SK-MEL-5 (cell line): ENCODE measurements at places on chromosomes 1 and 21. TPM values are rescaled to one million over a fixed set of nuclear protein-coding genes. Genes with fewer than 3 reads are reported as not detected.

DNA sequence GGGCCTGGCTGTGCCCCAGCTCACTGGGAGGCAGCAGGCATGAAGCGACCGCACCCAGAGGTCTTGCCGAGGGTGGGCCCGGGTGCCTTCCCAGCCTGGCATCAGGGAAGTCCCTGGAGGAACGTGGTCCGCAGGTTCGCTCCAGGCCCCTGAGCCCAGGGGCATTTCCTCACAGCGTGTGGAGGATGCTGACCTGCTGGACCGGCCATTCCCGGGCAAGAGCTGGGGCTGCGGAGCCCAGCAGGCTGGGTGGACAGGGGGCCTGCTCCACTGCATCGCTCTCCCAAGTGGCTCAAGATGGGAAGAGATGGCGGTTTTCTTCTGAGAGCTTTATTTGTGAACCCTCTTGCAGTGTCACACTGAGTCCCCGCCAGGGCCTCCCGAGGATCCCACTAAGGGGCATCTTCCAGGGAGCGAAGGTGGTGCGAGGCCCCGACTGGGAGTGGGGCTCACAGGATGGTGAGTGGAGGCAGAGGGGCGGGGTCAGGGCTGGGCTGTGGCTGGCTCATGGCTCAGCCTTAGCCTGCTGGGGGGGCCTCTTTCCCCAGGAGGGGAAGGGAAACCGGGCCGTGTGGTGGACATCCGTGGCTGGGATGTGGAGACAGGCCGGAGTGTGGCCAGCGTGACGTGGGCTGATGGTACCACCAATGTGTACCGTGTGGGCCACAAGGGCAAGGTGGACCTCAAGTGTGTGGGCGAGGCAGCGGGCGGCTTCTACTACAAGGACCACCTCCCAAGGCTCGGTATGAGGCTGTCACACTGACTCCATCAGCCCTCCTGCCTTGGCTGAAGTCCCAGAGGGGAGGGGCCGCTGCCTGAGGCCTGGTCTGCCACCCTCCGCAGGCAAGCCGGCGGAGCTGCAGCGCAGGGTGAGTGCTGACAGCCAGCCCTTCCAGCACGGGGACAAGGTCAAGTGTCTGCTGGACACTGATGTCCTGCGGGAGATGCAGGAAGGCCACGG is 7.2 kb upstream of the MMP23B start:
- DNase-seq: no peak

The LPAR3 gene
- total RNA-seq: 0.82 and 1.3 TPM in 2 replicates

The HSD3B1 gene
- not detected in 2 replicates for total RNA-seq

- no peak for DNase-seq
Measured at GRCh38 chr1:203036135-203036534, 9.8 kb downstream of the PPFIA4 start.

DNA sequence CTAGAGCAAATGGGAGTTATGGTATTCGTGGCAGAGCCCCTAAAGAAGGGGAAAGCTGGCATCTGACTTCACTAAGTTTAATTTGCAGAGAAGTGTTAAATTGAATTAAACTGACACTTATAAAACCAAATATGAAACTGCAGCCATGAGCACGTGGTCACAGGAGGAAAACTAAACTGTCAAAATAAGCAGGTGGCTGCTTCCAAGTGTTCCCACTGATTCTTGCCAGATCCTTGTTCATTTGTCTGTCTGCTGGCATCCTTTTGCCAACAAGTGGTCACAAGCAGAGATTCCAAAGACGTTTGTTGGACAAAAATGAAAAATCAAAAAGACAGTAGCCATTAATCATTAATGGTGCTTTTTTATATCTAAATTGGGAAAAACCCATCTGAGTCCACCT is 6.5 kb upstream of the CELA2B start:
- DNase-seq: no peak

DNA sequence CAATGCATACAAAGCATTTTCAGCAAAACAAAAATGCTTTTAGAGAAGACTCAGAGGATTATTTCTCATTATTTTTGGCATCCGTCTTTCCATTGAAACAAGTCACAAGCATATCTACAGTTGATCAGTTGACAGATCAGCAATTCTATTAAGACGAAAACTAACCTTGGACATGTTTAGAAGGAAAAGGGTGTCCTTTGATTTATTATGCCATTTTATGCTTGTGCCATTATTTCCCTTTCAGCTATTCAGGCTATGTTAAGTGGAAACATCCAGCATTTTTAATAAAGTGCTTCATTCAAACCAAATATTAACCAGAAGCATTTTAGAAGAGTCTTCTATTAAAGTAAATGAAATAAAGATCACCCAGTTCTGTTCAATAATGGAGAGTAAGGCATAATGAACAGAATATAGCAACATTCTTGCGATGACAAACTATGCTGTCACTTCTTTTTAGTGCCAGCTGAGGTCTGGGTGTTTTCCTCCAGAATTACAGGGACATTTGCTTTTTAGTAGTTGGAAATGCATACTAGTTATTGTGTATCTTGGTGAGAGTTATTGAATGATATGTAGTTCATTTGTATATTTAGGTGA is 481.4 kb downstream of the PLA2G4A start:
- no peak for DNase-seq

DNA sequence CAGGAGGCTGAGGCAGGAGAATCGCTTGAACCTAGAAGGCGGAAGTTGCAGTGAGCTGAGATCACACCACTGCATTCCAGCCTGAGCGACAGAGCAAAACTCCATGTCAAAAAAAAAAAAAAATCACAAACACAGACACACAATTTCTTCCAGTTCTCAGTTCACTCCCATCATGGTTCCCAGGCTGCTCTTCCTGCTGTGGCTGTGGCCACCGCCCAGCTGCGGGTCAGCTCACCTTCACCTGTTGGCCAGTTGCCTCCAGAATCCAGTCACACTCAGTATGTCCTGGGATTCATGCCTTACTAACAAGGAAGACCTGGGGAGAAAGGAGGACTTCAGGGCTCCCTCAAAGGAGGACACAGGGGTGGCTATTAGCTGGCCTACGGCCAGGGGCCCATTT is 45.9 kb upstream of the SLC25A33 start:
- no peak for DNase-seq
